ENCODE measurements at places on chromosomes 5 and 9.

DNA sequence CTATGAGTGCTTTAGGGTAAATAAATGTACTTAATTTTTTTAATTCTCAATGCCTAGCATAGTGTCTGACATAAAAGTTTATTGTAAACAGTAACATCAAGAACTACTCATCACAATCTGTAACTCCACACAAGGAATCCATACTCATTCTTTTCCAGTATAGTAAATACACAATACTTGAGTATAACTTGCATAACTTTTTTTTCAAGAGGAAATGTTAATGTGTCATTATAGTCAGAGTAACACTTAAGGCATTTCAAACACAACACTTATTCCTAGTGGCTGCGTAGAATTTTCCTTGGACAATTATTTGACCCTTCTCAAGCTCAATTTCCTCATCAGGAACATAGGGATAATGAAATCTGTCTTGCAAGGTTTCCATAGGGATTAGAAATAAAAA lies 584.3 kb downstream of the CAAP1 start:
- no peak for DNase-seq

DNA sequence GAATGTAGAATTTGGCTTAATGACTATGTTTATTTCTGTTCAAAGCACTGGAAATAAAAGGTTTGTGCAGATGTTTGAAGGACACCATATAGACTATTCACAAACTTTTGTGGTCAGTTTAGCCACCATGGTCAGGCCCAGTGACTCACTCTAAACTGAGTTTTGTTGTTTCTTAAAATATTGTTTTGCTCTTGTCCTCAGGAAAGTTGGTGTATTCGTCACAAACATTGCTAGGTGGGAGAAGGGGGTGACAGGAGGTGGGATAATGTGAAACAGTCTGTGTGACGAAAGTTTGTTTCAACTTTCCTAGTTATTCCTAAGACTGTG lies 35.0 kb upstream of the LIFR start:
- DNase-seq = no peak

DNA sequence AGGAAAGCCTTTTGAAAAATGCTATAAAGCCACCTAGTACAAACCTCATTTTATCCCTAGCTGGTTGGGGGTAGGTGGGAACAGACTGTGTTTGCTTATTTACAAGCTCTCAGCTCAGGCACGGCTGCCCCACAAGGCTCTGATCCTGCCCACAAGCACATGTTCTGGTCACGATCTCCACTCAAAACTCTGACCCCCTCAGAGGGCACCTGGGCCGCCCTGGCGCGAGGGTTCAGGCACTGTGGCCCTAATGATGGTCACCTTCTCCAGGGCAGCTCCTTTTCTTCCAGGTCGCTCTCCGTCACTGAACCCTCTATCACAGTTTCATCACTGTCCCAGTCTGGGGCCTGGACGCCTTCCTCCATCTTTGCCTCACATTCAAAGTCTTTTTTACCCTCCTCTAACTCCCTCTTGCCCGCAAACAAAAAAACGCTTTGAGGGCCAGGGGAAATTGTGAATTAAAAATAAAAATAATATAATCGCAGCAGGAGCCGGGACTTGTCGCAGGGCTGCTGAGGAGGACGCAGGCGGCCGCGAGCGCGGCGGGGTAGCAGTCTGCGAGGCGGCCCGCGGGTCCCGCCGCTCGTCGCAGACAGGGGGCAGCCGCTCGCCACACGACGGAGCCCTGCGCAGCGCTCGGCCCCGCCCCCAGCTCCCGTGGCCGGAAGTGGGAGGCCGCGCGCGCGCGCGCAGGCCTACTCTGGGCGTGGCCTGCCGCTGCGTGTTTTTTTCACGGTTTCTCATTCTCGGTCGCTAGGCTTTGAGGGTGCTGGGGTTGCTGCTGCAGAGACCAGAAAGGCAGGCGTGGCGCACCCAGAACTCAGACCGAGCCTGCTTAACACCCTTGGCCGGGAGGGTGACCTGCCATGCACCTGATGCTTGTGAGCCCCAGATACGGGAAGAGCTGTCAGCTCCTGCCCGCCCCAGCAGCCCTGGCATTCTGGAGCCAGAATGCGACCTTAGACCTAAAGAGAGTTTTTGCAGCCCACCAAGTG lies at the start of gene ANKRD31:
TSS of gene ANKRD31 (minus strand) at position 557 of the 995 bp plus-strand sequence. CDS start at position 365, 192 bp downstream.
- DNase-seq = peak; percentile 95

DNA sequence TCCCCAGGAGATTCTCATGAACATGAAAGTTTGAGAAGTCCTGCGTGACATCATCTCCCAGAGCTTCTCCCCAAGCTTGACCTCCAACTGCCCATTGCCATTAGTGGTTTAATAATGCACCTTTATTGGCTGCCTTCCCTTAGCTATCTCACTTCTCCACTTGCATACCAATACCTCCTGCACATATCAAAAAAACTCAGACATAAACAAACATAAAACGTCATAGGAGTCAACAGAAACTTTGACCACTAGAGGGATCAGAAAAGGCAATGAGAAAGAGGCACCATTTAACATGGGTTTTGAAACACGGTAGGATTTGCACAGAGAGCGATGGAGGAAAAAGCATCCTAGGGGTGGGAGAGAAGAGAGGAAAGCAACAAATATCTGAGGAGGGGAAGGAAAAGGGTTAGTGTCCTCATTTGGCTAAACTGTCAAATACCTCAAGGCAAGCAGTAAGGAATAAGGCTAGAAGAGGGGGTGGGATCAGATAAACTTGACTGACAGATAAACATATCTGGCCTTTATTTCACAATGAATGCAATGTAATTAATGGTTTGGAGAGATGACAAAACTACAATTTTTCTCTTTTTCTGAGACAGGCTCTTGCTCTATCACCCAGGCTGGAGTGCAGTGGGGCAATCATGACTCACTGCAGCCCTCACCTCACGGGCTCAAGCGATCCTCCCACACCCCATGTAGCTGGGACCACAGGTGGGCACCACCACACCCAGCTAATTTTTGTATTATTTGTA lies 27.0 kb downstream of the GNAQ start:
- DNase-seq = no peak

DNA sequence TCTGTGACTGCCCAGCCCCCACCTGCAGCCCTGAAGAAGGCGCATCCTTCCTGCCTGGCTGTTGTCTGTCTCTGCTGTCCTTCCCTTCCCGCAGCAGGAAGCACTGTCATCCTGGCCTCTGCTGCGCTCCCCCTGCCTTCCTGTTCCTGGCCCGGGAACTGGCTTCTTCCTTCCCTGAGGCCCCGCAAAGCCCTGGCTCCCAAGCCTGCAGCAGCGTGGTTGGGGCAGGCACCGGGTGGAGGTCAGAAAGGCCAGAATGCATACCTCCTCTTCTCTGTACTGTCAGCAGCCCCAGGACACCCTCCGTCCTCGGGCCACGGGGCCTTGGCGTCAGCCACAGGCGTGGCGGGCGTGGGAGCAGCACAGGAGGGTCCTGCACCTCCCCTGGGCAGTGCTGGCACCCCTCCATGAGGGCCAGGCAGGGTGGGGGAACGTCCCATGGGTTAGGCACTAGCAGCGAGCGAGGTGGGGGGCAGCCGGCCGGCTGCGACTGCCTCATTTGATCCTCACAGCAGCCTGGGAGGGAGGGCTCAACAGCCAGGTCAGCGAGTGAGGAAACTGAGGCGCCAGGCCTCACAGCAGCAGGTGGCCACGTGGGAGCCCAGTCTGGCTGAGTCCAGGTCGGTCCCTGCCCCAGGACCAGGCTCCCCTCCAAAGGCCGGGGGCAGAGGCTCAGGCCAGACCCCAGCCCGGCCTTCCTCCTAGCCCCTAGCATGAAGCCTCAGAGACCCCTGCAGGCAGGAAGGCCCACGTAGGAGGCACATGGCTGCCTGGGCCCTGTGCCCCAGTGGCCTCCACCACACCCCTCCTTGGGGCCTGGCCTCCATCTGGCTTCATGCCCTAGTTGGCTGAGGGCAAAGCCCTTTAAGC lies 9.4 kb downstream of the FLT4 start:
- no peak for DNase-seq

DNA sequence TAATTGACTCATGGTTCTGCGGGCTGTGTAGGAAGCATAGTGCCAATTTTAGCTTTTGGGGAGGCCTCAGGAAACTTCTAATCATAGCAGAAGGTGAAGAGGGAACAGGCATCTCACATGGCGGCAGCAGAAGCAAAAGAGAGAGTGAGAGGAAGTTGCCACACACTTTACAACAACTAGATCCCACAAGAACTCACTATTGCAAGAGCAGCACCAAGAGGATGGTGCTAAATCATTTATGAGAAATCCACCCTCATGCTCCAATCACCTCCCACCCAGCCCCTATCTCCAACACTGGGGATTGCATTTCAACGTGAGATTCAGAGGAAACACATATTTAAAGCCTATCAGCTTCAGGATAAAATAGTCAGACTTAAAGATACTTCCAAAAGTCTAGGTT lies 36.1 kb upstream of the LPAR1 start:
- DNase-seq = no peak

- DNase-seq = no peak
These were observed 1312.7 kb upstream of the ACO1 start for GRCh38 chr9:31071606-31072286.

GRCh38 chr9:136965771-136966484 lies 11.4 kb upstream of the PTGDS start:
- DNase-seq = no peak

DNA sequence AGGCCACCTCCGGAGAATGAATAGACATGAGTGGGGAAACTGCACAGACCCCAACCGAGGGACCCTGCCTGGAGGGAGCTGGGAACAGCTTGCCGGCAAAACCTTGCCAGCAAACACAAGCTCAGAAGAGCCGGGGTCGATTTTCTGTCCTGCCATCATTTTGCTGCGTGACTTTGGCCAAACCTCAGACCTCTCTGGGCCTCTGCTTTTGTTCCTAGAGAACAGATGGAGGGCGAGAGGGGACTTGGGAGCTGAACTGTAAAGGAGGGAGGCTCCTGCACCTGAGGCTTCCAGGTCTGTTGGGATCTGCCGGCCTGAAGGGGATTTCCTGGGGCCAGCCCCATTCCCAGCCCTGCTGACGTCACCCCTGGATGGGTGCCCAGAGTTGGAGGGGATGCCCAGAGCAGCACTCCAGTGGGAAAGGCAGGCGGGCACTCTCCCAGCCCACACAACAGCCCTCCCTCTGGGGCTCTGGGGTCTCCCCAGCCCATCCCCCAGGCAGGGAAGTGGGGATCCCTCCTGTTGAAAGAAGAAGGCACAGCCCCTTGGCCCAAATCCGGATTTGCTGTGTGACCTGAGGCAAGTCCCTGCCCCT lies 40.4 kb upstream of the SYNPO start:
- no peak for DNase-seq

GRCh38 chr5:165258197-165258771 lies 1752.9 kb downstream of the MAT2B start:
- DNase-seq = no peak

Measured in GM13977 (cell line).